ENCODE measurements at places on chromosomes 13 and 19.

GRCh38 chr13:44627441-44627840 lies 51.3 kb upstream of the TSC22D1 start:
- DNase-seq: no peak

DNA sequence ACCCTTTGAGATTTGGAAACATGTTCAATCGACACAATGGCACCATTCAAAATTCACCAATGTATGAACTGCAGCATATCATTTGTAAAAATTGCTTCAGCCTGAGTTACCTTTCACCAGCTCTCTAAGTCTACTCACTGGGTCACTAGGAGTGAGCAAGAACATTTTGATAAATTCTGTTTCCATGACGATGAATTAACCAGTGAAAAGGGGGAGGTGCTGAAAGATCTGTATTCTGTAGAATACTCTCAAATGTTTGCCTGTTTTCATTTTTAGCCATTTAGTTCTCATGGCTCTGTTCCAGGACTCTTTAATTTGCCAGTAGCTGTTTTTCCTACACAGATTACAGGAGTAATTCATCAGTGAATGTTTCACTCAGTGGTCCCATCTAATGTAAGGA lies 883.4 kb downstream of the DIAPH3 start:
- DNase-seq: no peak

GRCh38 chr13:59447846-59448620 lies 715.7 kb downstream of the DIAPH3 start:
- DNase-seq: no peak

- DNase-seq: no peak
Measured at GRCh38 chr13:112003941-112004340, 63.0 kb upstream of the SOX1 start.

- no peak for DNase-seq
Measured at GRCh38 chr19:23263870-23264590, 13.8 kb upstream of the ZNF724 start.

DNA sequence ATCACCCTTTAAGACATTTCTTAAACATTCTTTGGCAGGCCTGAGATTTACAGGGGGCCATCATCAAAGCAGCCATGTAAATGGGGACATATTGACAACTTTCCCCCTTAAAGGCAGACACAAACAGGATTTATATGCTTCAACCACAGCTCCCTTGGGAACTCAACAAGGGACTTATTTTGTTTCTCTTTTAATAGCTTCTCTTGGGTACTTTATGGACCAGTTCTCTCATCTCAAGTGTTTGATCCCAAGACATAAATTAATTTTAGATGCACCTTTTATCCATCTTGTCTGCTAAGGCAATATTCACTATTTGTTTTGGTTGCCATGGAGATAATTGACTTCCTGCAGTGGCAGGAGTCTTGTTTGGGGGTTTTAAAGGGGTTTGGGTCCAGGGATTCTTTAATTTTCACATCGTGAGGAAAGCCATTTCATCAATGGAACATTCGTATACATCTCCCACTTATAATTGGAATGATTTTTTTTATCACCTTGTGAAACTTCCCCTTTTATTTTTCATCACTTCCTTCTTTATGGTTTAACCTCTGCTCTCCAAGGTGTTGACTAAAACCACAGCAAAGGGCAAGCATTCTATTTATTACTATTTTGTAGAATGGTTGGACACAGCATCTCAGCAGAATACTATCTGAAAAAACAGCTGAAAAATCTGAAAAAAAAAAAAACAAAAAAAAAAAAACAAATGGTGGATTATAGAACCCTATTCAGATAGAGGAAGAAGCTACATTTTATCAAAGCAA lies 726.0 kb downstream of the DIAPH3 start:
- no peak for DNase-seq

DNA sequence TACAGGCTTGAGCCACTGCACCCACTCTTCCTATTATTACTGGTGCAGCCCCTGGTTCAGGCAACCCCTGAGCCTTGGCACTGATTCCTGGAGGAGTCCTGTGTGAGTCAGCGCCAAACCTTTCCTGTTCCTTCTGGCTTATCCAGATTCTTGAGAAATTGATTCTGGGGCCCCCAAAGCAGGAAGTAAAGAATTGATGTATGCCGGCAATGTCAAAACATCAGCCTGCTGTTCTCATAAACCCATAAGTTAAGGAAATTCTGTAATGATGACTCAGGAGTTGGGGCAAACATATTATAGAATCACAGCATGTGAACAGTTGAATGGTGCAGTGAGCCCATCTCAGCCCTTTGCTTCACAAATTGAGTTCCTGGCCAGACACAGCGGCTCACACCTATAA lies 1.4 kb upstream of the OR7G3 start:
- DNase-seq: no peak

All from NCI-H510A (cell line).